ENCODE measurements at places on chromosomes 4 and X. TPM values are rescaled to one million over a fixed set of nuclear protein-coding genes. Genes with fewer than 3 reads are reported as not detected.

Gene USP17L24
- not detected for total RNA-seq

Gene PF4V1
- not detected for total RNA-seq

Gene HADH
- 44.0 TPM for total RNA-seq

Gene TASL
- 2.7 TPM for total RNA-seq

Gene GAGE12H
- total RNA-seq = not detected

Gene S100P
- 1.7 TPM for total RNA-seq

Gene GATB
- 23.0 TPM for total RNA-seq

Gene NXF2
- total RNA-seq = not detected

Gene ARHGEF6
- 59.5 TPM for total RNA-seq

Gene HAND2
- total RNA-seq = not detected
